ENCODE measurements at places on chromosomes 4 and X.

- DNase-seq, result no peak
Measured at GRCh38 chr4:24103434-24104157, 213.7 kb upstream of the PPARGC1A start.

- no peak for DNase-seq
Measured at GRCh38 chr4:616911-617643, 8.3 kb upstream of the PDE6B start.

DNA sequence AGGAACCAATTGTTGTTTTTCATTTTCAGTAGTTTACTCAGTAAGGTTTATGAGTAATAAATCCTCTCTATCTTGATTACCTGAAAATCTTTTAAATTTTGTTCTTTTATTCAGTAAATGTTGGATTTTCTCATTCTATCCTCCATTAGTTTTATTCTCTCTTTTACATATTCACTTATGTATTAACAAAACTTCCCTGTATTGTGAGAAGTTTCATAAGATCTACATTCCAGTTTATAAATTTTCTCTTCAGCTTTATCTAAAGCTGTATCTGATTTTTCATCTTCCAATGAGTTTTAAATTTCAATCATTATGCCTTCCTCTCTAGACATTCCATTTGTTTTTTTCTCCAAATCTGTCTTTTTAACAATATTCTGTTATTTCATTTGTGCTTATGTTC lies 310.2 kb downstream of the UNC5C start:
- DNase-seq, result no peak

DNA sequence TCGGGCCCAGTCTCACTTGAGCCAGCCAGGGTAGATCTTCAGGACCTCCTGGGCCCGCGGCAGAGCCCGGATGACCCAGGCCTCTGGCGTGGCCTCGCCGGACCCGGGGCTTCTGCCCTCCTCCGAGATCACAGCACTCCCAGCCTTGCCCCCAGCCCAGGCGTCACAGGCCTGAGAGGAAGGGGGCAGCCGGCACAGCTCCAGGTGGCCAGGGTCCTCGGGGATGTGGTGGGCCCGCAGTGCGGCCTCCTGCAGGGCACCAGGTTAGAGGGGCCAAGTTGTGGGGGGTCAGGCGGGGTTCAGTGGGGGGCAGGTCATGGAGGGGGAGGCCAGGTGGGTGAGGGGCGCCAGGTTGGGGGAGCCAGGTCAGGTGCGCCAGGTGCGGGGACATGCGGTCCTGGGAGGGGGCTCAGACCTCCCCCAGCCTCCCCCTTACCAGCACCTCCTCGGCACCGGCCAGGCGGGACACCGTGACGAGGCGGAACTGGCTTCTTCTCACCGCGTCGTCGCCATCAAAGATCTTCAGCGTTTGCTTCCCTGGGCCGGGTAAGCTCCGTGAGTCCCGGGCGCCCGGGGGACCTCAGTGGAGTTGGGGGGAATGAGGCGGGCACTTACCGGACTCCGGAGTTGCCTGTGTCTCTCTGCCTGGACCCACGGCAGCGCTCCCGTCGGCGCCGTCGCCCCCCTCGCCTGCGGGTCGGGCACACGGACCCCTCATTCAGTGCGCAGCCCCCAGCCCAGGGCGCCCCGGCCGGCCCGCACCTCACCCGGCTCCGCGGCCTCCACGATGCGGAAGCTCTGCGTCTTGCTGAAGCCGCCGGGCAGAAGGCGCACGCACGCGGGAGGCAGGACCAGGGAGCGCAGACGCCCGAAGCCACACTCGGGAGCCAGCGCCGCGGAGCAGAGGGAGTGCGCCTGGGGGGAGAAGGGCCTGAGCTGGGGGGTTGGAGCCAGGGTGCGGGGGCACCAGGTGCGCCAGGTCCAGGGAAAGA lies 6.0 kb downstream of the DGKQ start:
- DNase-seq, result no peak

GRCh38 chr4:142331132-142331531 lies 515.0 kb downstream of the INPP4B start:
- no peak for DNase-seq
